ENCODE measurements at places on chromosomes 6 and 20.

GRCh38 chr20:37333848-37334318 lies 12.1 kb upstream of the SRC start:
- no peak for DNase-seq

DNA sequence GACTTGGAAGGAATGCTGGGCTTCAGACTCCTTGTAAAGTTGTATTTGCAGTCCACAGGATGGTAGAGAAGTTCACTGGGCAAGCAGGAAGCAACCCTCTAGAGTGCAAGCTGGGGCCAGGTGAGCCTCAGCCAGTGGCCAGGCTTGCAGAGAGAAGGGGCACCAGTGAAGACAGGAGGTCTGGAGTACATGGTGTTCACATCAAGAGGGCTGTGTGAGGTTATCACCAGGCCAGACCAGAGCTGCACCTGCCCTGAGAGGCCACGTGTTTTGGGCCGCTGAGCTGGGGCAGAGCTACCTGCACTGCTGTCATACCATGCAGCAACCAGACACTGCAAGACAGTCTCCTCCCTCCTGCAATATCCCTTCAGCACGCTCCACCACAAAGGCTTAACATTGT lies 79.0 kb downstream of the SH3BGRL2 start:
- no peak for DNase-seq

- no peak for DNase-seq
Measured at GRCh38 chr6:122075084-122075838, 324.2 kb upstream of the HSF2 start.

DNA sequence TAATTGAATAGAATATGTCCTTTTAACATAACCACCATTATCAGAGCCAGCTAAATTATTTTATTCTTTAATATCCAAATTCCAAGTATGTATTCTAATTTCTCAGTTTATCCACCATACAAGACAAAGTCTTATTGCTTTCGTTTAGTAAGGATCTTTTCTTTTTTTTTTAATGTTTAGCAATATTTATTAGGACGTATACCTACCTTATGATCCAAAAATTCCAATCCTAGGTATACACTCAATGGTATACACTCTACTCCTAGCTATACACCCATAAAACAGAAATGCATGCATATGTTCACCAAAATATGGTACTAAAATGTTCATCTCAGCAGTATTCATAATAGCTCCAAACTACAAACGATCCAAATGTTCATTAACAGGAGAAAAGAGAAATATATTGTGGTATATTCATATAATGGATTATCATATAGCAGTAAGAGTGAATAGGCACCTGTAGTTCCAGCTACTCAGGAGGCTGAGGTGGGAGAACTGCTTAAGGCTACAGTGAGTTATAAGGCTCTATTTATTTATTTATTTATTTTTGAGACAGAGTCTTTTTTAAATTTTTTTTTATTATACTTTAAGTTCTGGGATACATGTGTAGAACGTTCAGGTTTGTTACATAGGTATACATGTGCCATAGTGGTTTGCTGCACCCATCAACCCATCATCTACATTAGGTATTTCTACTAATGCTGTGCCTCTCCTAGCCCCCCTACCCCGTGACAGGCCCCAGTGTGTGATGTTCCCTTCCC lies 17.3 kb downstream of the TNFAIP3 start:
- no peak for DNase-seq

- DNase-seq: no peak
Measured at GRCh38 chr20:19602675-19603375, 155.2 kb upstream of the RIN2 start.

GRCh38 chr6:134267917-134268361 lies 50.0 kb downstream of the SGK1 start:
- peak; percentile 17 for DNase-seq

DNA sequence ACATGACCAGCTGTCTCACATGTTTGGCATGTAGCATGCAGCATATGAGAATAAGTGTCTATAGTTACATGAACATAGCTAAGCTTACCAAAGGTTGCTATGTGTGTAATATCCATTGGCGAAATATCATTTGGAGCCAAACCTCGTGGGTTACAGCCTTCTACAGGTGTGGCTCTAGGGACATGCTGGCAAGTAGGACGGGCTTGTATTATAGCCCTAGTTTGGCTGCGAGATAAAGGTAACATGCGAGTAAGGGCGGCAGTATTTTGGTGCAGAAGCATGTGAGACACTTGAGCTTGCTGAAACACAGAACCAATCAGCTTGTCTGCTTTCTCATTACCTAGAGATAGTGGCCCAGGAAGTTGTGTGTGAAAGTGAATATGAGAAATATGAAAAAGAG lies 6.5 kb upstream of the ABHD12 start:
- no peak for DNase-seq

DNA sequence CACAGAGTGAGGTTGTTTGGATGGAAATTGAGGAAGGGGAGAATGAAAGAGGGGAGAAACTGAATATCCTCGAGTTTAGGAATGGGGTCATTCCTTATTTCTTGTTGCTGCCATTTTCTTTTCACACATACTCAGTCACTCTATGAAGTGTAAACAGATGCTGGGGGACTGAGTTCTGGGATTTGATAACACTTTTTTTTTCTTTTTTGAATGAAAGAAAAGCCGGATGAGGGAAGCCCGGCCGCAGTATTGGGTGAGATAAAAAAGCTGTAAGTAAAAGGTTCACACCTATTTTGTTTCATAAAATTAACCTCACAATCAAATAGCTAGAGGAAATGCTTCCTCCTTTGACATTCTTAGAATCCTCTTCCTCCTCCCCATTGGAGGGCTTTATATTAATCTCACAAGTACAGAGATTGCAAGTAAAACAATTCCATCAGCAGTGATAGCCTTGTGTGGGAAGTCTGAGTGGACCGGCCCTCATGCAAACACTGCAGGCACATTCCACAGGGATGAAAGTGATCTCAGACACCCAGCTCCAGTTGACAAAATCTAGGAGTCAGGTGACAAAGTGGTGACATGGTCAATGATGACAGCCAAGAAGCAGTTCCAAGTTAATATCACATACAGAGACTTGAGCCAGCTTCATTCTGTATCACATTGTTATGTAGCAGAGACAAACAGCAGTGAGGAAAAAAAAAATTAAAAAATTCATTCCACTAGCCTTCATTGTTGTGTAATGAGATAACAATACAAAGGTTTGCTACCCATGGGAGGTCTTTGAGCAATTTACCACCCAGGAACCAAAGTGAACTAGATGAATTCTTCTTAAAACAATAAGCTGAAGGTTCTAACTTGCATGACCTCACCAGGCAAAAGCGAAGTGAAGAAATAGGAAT lies 391.1 kb upstream of the HSF2 start:
- DNase-seq: no peak
